Lower lobe of right lung (tissue), 2 donors: ENCODE measurements at places on chromosomes 12 and 14. TPM values are rescaled to one million over a fixed set of nuclear protein-coding genes. Genes with fewer than 3 reads are reported as not detected.

DNA sequence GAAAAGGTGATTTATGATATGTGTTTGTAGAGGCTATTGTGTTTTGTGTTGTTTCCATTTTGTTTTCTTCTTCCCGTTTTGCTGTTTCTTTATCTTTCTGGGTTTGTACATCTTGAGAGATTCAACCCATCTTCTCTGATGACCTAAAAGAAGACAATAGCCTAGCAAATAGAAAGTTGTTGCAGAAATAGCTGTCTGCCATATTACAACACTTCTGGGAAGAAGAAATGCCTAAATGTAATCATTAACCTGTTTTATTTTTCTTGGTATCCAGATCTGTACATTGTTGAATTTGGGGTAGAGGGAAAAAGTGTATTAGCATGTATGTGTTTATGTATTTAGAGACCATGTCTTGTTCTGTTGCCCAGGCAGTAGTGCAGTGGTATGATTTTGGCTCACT, 50.3 kb downstream of the SPATS2 start:
- no peak overlapping the region for H3K4me3 ChIP-seq
- no peaks in the 10 kb centered on the region for H3K27me3 ChIP-seq
- H3K4me1 ChIP-seq = no peaks in the 10 kb centered on the region

GRCh38 chr12:98402091-98402490, 113.3 kb upstream of the TMPO start:
- DNase-seq = no peak
- H3K4me1 ChIP-seq = peaks cover 14% of the 10 kb centered on the region
- H3K4me3 ChIP-seq = no peak overlapping the region
- no peak overlapping the region for H3K27ac ChIP-seq
- H3K27me3 ChIP-seq = no peaks in the 10 kb centered on the region

The RNASE7 gene
- total RNA-seq = not detected

The TMCC3 gene
- total RNA-seq = 9.7 TPM

DNA sequence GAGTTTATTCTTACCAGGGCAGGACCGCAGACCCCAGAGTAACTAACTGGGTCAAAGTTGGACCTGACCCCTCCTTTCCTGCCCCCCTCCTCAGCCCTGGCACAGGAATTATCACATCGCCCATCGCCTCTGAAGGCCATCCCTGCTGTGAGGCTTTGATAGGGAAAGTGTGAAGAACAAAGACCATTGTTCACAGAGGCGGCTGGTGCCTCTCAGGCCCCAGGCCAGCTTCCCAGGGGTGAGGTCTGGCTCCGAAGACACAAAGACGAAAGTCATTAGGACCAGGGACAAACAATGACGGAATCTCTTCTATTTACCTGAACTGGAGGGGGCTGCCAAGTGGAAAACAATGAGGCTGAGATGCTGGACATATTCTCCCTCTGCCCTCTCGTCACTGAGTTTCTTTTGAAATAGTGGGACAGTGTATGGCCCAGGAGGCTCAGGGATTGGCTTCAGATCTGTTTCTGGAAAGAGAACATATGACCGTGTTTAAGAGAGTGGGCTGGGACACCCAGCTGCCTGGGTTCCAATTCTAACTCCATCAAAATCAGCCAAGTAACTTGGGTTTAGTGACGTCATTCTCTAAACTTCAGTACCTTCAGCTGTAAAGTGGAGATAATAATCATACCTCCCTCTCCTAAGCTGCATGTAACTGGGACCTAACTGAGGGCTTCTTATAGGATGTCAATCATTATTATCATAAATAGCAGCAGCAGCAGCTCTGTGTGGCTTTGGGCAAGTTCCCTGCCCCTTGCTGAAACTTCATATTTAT, 769.4 kb downstream of the MED13L start:
- H3K27ac ChIP-seq = no peak overlapping the region
- no peak overlapping the region for H3K4me3 ChIP-seq
- peak; percentile 40 for DNase-seq
- no peaks in the 10 kb centered on the region for H3K36me3 ChIP-seq
- peaks cover 13% of the 10 kb centered on the region for H3K4me1 ChIP-seq
- no peaks in the 10 kb centered on the region for H3K27me3 ChIP-seq

DNA sequence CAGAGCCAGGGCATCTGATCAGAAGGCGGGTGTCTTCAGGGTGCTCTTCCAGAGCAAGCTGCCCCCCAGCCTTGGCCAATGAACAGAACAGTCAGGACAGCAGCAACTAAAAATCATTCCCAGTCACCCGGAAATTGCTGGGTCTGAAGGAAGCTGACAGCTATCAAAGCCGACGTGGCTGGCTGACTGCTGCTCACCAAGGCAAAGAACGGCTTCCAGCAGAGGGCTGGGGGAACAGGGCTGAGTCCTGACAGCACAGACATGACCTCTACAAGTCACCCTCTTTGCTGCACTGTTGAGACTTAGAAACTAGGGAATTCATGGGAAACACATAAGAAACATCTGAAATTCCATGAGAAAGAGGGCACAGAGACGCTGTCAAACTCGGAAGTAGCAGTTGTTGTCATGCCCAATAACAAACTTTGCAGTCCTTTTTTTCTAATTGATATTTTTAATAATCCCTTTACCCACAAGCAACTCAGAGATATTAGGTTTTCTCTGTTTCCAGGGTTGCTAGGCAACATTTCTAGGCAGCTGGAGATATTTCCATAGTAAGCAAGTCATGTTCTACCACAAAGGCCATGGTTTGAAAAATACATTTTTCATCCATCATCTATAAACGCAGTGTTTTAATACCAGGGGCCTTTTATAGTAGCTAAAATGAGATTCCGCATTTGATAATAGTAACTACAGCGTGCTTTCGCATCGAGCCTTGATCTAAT, 365.2 kb downstream of the SEC23A start:
- H3K4me1 ChIP-seq = no peaks in the 10 kb centered on the region
- no peak overlapping the region for H3K4me3 ChIP-seq
- no peak for DNase-seq
- H3K27ac ChIP-seq = no peak overlapping the region
- no peaks in the 10 kb centered on the region for H3K36me3 ChIP-seq

GRCh38 chr12:120735181-120735580, 9.6 kb downstream of the ACADS start:
- no peaks in the 10 kb centered on the region for H3K4me1 ChIP-seq
- peaks cover 32% of the 10 kb centered on the region for H3K36me3 ChIP-seq
- H3K4me3 ChIP-seq = no peak overlapping the region
- H3K27me3 ChIP-seq = no peaks in the 10 kb centered on the region
- H3K27ac ChIP-seq = no peak overlapping the region

DNA sequence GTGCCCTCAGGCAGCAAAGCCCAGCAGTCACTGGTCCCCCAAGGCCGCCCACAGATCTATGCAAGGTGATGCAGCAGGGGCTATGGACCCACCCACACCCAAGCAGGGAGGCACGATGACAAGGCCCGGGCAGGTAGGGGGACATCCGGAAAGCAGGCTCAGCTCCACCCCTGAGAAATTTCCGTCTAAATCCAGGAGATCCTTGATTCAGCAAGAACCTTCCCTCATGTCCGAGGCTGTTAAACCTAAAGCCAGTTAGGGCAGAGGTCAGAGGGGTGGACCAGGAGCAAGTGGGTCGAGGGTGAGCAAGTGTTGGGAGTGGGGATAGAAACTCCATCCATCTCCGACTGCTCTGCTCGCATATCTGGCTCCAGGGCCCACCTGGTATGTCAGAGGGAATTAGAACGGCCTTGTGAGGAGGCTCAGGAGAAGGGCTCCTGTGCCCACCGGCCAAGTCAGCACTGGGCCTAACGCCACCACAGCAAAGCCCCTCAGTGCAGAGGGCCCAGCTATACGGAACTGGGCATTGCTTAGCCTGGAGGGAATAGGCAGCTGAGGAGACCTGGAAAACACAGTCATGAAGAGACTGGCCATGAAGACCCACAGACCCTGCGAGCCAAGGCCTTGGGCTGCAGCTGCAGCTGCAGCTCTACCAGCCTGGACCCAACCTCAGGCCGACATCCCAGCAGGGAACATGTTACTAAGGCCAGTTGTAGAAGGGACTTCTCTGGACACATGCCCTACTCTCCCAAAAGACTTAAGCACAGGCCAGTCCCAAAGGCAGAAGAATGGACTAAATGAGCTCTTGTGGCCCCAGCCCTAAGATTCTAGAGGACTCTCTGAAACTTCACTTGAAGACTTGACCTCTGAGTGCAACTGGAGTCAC, 34.3 kb downstream of the DAD1 start:
- H3K27ac ChIP-seq = no peak overlapping the region
- no peaks in the 10 kb centered on the region for H3K36me3 ChIP-seq
- H3K4me1 ChIP-seq = peaks cover 56% of the 10 kb centered on the region
- H3K27me3 ChIP-seq = no peaks in the 10 kb centered on the region
- no peak for DNase-seq
- H3K4me3 ChIP-seq = no peak overlapping the region

GRCh38 chr14:83764656-83765599, 1765.0 kb upstream of the FLRT2 start:
- H3K4me3 ChIP-seq = no peak overlapping the region
- H3K27me3 ChIP-seq = no peaks in the 10 kb centered on the region

- no peaks in the 10 kb centered on the region for H3K36me3 ChIP-seq
- no peak overlapping the region for H3K4me3 ChIP-seq
- H3K27me3 ChIP-seq = no peaks in the 10 kb centered on the region
- no peak overlapping the region for H3K27ac ChIP-seq
Measured at GRCh38 chr14:61953602-61954001, 191.4 kb downstream of the SNAPC1 start.

- H3K27ac ChIP-seq = no peak overlapping the region
- peaks cover 79% of the 10 kb centered on the region for H3K36me3 ChIP-seq
- H3K27me3 ChIP-seq = no peaks in the 10 kb centered on the region
Measured at GRCh38 chr14:81211844-81212243, 8.9 kb downstream of the GTF2A1 start.

The ST8SIA1 gene
- 9.1 TPM for total RNA-seq

DNA sequence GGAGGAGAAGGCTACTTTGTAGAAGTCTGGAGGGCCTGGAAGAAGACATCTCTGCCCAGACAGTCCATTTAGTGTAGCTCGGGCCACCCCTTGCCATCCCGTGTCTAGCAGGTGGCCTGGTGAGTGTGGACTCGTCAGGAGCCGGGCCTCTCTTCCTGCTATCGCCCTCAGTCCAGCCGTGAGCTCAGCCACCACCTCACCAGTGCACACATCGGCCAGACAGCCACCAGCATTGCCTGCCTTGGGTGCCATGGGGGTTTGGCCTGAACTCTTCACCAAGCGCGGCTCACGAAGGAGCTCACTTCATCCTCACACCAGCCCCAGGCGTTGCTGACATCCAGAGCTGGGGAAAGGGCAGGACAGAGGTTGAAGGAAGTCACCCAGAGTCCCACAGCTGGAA, 19.6 kb upstream of the TRAF3 start:
- no peaks in the 10 kb centered on the region for H3K36me3 ChIP-seq
- no peak overlapping the region for H3K4me3 ChIP-seq
- no peak overlapping the region for H3K27ac ChIP-seq
- H3K27me3 ChIP-seq = peaks cover 5% of the 10 kb centered on the region
- DNase-seq = no peak

The ASPG gene
- 4.6 TPM for total RNA-seq

DNA sequence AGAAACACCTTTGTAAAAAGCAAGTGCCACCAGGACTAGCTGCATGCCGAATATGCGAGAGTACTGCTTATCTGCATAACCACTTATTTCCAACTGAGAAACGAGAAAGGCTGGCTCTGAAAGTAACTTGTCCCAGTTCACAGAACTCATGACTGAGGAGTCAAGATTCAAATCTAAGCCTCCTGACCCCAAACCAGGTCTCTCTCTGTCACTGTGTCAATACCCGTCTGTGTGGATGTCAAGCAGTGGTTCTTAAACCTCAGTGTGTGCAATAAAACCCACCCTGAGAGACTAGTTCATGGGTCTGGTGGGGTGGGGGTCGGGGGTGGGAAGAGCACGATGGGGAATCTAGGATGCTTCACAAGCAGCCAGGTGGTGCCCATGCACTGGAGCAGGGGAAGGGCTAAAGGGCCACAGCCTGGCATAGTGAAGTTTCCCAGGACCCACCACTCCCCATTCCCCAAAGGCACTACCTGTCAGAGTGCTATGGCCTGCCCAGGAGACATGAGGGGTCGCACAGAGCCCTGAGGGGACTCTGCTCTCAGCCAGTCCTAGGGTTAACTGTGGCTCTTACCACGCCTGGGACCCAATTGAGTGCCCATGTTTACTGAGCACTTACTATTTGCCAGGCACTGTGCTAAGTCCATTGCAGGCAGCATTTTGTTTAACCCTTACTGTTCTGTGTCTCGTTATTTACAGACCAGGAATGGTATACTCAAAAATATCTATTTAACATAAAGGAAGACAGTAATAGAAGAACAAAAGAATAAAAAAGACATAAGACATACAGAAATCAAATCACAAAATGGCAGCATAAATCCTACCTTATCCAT, 33.4 kb upstream of the PNMA1 start:
- H3K4me1 ChIP-seq = peaks cover 98% of the 10 kb centered on the region
- no peak overlapping the region for H3K4me3 ChIP-seq
- no peaks in the 10 kb centered on the region for H3K36me3 ChIP-seq
- H3K27me3 ChIP-seq = no peaks in the 10 kb centered on the region
- DNase-seq = no peak
- H3K27ac ChIP-seq = no peak overlapping the region

The LRFN5 gene
- total RNA-seq = 1.3 TPM

The OVCH1 gene
- total RNA-seq = 3.2 TPM

- H3K27ac ChIP-seq = no peak overlapping the region
- no peak for DNase-seq
- H3K4me3 ChIP-seq = no peak overlapping the region
- H3K4me1 ChIP-seq = peaks cover 21% of the 10 kb centered on the region
- H3K27me3 ChIP-seq = no peaks in the 10 kb centered on the region
Measured at GRCh38 chr12:1473418-1473817, 121.0 kb downstream of the FBXL14 start.

The ARG2 gene
- 0.77 TPM for total RNA-seq

GRCh38 chr12:79934281-79935020, 446 bp downstream of the PPP1R12A start:
- no peak for DNase-seq
- peak overlapping the region; percentile 91 for H3K4me3 ChIP-seq
- peaks cover 42% of the 10 kb centered on the region for H3K4me1 ChIP-seq
- no peaks in the 10 kb centered on the region for H3K27me3 ChIP-seq

DNA sequence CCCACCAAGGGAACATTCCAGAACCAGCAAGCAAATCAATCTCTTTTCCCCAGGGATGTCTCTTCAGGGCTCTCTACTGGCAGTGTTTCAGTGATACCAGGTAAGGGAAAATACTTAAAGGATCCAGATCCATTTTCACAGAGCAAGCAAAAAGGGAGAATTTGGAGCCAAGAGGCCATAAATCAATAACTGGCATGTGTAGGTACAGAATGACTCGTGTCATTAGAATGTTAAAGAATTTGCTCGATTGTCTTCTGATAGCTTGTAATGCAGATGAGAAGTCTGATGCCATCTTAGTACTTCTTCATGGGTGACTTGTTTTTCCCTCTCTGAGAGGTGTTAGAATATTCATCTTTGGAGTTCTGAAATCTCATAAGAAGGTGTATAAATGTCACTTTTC, 242.9 kb downstream of the KTN1 start:
- H3K27me3 ChIP-seq = no peaks in the 10 kb centered on the region
- no peak for DNase-seq
- H3K4me3 ChIP-seq = no peak overlapping the region
- H3K4me1 ChIP-seq = no peaks in the 10 kb centered on the region

DNA sequence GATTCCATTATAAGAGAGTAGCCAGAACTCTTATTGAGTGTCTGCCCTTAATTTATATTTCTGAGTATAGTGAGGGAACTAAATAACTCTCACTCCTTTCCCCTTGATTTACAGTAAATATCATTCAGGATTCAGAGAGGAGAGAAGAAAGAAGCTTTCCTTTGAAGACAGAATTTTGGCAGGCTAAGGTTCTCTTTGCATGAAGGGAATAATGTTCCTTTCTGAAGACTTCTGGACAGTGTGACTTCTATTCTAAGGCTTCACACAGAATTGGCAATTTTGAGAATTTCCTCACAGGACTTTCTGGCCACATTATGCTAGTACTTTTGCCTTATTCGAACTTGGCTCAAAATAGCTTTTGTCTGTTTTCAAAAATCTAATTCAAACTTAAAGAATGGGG, 352.2 kb upstream of the FBXO33 start:
- H3K4me3 ChIP-seq = no peak overlapping the region
- no peaks in the 10 kb centered on the region for H3K36me3 ChIP-seq
- H3K4me1 ChIP-seq = no peaks in the 10 kb centered on the region
